ENCODE measurements at places on chromosomes 2 and 18.
A peak's percentile ranks its signal among the peaks of the same experiment; 100 is the strongest.

DNA sequence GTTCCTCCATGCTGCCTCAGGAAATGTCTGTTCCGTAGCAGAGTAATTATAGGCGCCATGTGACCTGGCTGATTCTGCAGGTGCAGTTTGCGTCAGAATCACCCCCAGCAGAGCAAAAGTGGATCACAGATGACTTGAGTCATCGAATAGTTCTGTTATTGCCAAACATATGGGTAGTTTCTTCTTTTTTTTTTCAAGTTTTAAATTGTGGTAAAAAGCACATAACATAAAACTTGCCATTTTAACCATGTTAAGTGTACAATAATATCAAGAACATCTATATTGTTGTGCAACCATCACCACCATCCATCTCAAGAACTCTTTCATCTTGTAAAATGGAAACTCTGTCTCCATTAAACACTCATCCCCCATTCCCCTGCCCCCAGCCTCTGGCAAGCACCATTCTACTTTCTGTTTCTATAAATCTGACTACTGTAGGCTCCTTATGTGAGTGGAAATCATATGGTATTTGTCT lies 177.7 kb upstream of the TWIST2 start:
- DNase-seq, result no peak

DNA sequence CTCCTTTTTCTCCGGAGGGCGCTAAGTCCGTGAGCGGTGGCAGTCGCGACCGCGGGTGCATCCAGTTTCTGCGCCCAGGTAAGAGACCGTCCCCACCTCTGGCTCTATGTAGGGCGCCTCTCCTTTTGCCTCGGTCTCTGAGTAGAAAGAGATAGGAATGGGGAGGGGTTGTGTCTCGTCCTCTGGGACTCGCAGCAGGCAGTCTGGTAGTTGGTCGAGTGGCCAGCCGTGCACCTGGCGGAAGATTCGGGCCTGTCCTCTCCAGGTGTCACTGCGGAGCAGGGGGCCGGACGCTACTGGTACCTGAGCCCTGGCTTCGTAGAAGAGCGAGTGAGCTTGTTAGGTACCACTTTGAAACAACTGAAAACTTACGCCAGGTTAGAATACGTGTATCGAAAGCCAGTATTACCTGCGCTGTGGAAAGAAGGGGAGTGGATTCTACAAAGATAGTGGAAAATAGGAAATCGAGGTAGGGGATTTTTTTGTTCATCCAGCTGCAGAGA lies 403 bp downstream of the MAP2 start:
- no peak for DNase-seq

DNA sequence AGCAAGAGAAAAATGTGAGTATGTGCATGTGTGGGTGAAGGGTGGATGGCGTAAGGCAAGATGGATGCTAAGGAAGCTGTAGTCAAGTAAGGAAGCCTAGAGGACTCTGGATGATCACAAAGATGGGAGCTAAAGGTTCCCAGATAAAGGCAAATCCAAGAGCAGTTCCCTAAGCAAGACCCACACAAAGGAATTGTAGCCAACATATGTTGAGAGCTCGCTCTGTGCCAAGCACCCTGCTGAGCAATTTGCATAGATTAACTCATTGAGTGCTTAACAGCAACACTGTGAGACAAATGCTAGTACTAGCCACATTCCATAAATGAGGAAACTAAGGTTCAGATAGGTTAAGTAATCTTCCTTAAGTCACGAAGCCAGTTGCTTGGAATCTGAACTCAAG lies 132.6 kb downstream of the C1D start:
- no peak for DNase-seq

DNA sequence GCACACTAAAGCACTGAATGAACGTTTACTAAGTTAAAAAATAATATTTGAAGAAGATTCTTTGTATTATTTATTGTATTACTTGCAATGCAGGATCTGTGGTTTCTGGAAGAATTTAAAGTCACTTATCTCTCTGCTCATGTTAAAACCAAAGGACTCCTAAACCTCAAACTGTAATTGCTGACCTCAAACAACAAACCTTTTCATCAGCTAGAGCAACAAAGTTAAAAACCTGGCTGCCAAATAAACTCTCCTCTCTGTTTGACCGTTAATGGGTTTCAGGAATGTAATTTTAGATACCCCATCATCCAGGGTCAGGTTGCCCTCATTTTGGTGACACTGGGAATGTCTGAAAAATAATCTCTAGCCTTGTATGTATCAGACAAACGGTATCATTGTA lies 239.1 kb downstream of the TGIF1 start:
- no peak for DNase-seq

DNA sequence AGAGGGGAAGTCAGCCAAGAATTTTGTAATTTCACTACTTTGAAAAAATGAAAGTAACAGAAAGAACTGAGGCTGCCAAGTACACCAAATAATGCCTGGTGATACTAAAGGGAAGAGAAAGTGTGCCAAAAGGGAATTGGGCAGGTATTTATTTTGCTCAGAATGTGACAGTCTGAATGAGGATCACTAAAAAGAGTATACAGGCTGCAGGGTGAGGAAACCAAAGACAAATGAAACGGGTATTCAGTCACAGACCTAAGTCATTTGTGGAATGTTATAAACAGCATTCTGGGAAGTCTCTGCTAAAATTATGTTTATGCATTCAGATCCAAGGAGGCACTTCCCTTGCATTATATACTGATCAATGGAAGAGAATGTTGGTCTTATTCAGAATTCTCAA lies 418.6 kb upstream of the SLC39A10 start:
- no peak for DNase-seq

DNA sequence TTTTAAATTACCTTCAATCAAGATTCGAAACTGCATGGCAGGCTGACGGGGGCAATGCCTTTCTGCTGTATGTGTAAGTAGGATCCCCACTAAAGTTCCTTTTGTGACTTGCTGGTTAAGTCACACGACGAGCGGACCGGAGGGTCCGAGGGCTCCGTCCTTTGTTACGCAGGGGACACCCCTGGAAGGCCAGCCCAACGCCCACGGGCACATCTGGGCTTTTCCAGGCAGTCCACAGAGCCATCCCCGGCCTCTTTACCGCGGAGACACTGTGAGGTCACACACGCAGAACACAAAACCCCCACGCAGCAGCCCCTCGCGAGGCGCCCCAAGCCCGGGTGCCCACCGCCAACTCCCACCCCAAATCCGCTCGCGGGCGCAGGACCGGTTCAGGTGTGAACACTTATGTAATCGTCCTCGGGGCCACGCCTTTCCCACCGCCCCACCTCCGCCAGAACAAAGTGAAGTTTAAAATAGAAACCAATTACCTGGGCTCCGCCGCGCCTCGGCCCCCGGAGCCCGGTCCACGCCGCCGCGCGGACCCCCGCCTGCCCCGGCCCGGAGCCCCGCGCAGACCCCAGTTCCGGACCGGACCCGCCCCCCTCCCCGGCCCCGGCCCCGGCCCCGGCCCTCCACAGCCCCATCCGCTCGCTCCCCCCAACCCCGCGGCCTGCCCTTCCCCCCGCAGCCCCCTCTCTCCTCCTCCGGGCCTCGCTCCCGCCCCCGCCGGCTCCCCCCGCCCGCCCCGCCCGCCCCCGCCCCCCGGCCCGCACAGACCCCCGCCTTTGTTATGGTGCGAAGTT lies 4.2 kb downstream of the ZNF516 start:
- peak; percentile 55 for DNase-seq

DNA sequence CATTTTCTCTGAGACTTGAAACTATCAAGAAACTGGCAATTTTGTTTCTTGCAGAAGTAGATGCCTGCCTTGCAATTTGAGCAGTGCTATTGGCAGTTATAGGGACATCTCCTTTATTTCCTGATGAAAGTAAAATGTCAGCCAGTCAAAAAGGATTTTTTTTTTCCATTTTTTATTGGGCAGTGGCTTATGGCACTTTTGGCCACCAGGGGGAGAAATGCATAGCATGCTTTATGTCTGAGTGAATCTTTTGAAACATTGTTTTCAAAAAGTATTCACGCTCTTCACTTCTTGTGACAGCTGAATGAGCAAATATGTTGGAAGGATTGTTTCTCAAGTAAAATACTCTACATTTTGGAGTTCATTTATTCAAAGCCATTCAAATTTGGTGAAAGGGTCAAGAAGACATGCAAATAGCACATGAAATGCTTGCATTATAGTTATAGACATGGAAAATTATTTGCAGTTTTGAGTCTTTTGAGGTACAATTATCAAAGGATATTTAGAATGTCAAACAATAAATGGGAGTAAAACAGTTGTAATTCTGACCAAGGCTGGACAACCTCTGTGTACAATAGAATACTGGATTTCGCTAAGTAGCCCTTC lies 491.0 kb downstream of the CDH2 start:
- DNase-seq, result no peak

GRCh38 chr2:127081826-127082633 lies 24.9 kb downstream of the BIN1 start:
- DNase-seq, result peak; percentile 62

- DNase-seq, result no peak
These were observed 55.0 kb downstream of the IMPA2 start for GRCh38 chr18:12036201-12036751.

GRCh38 chr18:3466872-3467271 lies 16.9 kb downstream of the TGIF1 start:
- no peak for DNase-seq

DNA sequence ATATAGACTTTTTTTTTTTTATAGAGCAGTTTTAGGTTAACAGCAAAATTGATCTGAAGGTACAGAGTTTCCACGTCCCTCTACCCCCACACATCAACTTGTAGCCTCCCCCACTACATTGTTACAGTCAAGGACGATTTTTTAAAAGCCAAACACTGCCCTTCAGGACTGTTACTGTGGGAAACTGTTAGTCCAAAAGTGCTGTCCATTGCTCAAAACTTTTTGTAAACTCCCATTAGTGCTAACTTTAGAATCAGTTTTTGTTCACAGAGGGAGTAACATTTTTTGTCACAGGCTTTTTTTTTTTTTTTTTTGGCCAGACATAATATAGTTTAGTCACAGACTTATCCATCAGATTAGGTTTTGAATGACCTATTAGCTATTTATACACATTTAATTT lies 24.1 kb downstream of the ELP2 start:
- DNase-seq, result no peak

GRCh38 chr18:26579941-26580618 lies 31.7 kb upstream of the KCTD1 start:
- DNase-seq, result no peak

- no peak for DNase-seq
These were observed 4.3 kb downstream of the VAPA start for GRCh38 chr18:9918016-9918680.

DNA sequence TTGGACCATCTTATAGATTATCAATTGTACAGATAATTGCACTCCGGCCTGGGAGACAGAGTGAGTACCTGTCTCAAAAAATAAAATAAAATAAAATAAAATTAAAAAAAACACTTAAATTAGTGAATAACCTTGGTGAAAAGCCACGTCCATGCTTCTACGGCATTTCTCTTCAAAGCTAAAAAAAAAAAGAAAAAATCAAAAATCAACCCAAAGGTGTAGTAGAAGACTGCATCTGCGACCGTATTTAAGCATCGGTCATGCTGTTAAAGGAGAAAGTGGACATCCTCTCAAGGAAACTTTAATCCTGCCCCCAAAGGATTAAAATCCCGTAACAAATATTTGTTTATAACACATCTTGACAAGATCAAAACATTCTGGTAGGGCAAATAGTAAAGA lies 350 bp upstream of the RNF138 start:
- DNase-seq, result no peak

DNA sequence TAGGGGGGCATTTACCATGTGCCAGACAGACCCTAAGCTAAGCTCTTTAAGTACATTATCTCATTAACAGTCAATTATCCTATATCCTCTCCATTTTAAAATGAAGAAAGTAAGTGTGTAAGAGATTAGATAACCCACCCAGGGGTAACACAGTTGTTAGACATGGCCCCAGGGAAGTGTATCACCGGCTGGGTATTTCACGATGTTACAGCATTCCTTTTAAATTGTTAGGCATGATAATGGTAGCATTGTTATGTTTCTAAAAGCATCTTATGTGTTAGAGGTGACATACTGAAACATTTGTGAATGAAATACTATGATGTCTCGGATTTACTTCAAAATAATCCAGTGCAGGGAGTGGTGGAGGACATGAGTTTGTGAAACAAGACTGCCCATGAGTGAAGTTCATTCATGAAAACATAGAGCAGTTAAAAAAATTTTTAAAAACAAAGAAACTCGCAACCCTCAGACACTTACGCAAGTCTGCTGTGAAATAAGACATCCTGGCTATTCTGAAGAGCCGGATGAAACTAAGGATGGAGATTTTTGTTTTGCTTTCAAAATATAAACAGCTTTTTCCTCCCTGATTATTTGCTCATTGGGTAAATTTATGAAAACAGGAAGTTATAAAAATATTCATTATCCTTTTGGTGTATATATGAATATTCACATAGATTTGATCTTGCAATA lies 54.9 kb downstream of the IL1RL2 start:
- no peak for DNase-seq

GRCh38 chr2:55547001-55547400 lies 27.5 kb downstream of the CFAP36 start:
- no peak for DNase-seq

- no peak for DNase-seq
These were observed 58.3 kb upstream of the MAPRE3 start for GRCh38 chr2:26911911-26912861.

DNA sequence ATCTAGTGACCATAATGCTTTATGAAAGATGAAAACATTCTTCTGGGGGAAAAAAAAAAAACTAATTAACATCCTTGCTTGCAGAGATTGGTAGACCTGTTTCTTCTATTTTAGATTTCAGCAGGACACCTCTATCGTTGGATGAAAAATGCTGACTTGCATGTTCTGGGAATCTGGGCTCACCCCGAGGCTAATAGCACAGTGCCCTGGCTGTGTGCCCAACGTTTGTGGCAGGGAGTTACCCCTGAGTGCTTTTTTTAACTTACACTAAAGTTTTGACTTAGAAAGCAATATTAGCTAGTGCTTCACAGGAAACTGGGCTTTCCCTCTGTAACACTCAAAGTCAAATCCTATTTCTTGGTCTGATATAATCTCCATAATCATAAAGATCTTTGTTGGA lies 233.2 kb downstream of the SLC8A1 start:
- no peak for DNase-seq

DNA sequence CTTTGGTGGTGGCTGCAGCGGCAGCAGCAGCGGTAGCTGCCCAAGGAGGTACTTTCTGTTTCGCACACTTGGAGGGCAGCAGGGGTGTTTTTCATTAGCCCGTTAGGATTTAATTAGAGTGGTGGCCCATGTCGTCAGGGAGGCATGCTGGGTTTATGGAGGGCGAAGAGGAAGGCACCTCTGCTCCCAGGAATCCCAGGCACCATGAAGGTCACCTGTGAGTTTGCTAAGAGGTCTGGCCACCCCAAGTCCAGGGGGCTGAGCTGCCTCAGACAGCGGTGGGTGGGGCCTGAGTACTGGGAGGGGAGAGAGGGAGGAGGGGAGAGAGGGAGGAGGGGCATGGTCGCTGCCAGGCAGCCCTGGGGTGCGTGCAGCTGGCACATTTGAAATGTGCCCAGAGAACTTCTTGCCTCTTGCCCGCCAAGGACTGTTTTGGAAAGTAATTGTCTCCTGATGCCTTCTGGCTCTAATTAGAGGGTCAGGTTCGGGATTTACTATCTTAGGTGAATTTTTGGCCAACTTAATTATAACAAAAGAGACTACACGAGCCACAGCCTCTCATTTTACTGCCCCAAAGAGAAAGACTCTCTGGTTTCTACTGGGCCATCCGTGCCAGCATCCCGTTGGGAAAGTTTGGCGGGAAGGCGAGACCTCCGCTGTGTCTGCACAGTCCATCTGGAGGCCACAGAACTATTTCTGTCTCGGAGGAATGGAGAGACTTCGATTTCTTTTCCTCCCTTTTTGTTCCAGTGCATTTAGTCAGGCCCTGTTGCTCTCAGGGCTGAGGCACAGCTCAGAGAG lies 62.0 kb downstream of the GLI2 start:
- DNase-seq, result no peak
